Epithelial cell of umbilical artery (primary cell): ENCODE measurements at places on chromosomes 7 and 10. TPM values are rescaled to one million over a fixed set of nuclear protein-coding genes. Genes with fewer than 3 reads are reported as not detected.

The RBP4 gene
- not detected in 2 replicates for total RNA-seq

The SLC37A3 gene
- 62.3 and 71.5 TPM in 2 replicates for total RNA-seq

The IL6 gene
- 7.8 and 16.3 TPM in 2 replicates for total RNA-seq

The TMEM120A gene
- total RNA-seq: 27.2 and 31.8 TPM in 2 replicates

The EVX1 gene
- total RNA-seq: not detected in 2 replicates

The TRIL gene
- total RNA-seq: 0.30 and 0.32 TPM in 2 replicates

The GIMAP8 gene
- 77.3 and 104 TPM in 2 replicates for total RNA-seq

The MYH16 gene
- 0.30 and 0.97 TPM in 2 replicates for total RNA-seq

The TRPV5 gene
- total RNA-seq: not detected in 2 replicates

The MAT1A gene
- total RNA-seq: not detected in 2 replicates

The IQUB gene
- total RNA-seq: 0.15 and 0.32 TPM in 2 replicates

The COL13A1 gene
- 15.6 and 37.2 TPM in 2 replicates for total RNA-seq

The CUBN gene
- total RNA-seq: 4.9 and 6.8 TPM in 2 replicates

The SPDYE5 gene
- total RNA-seq: not detected in 2 replicates

The OPALIN gene
- total RNA-seq: not detected in 2 replicates

The TMEM196 gene
- not detected in 2 replicates for total RNA-seq

The VGF gene
- 0.32 and 1.1 TPM in 2 replicates for total RNA-seq

The SORBS1 gene
- total RNA-seq: 0.32 and 1.5 TPM in 2 replicates

The KDM7A gene
- 3.2 and 6.5 TPM in 2 replicates for total RNA-seq
